Dermis lymphatic vessel endothelial cell (primary cell): ENCODE measurements at places on chromosomes 11 and 22. TPM values are rescaled to one million over a fixed set of nuclear protein-coding genes. Genes with fewer than 3 reads are reported as not detected.

CCDC89 gene
- not detected in 2 replicates for total RNA-seq

POTEH gene
- not detected in 2 replicates for total RNA-seq

OR5A1 gene
- under 0.01 TPM in 1 of 2 replicates, not detected in the other for total RNA-seq

GGTLC3 gene
- total RNA-seq: not detected in 2 replicates

MOGAT2 gene
- total RNA-seq: 0.09 TPM in 1 of 2 replicates, not detected in the other

ZNF215 gene
- 0.33 and 0.69 TPM in 2 replicates for total RNA-seq

TUBGCP6 gene
- total RNA-seq: 19.6 and 20.5 TPM in 2 replicates

IGLL5 gene
- not detected in 2 replicates for total RNA-seq

TYR gene
- not detected in 2 replicates for total RNA-seq

CLDN5 gene
- 465 and 759 TPM in 2 replicates for total RNA-seq

GNAZ gene
- total RNA-seq: 0.22 and 0.52 TPM in 2 replicates
